ENCODE measurements at places on chromosomes 6 and 20. TPM values are rescaled to one million over a fixed set of nuclear protein-coding genes. Genes with fewer than 3 reads are reported as not detected.

Gene PAK1IP1
- 1.3 TPM for total RNA-seq

Gene PACSIN1
- not detected for total RNA-seq

DNA sequence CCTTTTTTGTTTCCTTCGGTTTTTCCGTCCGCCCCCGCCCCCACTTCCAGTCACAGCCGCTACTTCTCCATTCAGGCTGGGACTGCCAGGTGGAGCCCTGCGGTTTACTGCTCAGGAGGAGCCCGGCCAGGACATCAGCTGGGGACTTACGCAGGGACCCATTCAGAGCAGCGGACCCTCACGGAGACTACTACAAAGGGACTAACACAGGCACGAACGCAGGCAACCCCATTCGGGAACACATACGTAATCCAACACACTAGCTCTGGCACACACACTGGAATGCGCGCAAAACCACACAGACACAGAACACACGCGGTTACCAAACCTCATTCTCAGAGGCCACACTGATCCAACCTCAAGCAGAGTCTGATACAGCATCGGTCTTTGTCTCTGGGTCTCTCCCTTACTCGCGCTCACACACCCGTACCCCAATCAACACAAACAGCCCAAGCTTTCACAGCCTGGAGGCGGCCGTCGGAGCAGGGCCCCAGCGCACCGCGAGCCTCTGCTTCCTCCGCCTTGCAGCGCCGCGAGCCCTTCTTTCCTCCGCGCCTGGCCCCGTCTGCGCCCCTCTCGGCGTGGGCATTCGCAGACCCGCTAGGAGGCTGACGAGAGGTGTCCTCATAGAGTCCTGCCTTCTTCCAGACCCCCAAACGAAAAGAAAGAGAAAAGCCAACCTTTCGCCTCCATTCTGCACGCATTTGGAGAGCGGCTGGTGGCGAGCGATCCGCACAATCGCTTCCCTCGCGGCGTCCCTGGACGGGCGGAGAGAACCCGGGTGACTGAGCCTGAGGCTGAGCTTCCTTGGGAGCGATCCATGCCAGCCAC, 1.1 kb upstream of the SLC32A1 start:
- peaks cover 92% of the 10 kb centered on the region for H3K27me3 ChIP-seq
- no peak for DNase-seq

DNA sequence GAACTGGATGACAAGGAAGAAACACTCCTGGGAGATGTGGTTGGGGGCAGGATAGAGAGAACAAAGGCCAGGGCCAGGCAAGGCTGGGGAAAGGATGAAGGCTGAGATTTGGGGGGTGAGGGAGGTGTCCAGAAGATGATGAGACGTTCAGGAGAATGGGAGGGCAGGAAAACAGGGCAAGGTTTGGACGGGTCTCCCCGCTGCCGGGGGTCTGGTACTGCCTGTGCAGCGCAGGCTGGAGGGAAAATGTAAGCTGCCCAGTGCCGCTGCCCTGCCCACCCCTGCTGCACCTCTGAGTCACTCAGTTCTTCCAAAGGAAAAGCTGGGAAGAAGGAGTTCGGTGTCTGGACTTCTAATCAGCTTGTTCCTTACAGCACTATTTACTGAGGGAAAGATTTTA, 130.9 kb downstream of the DTNBP1 start:
- H3K4me1 ChIP-seq, result peaks cover 22% of the 10 kb centered on the region
- no peak for DNase-seq
- no peak overlapping the region for H3K4me3 ChIP-seq
- H3K36me3 ChIP-seq, result peaks cover 45% of the 10 kb centered on the region
- H3K27me3 ChIP-seq, result no peaks in the 10 kb centered on the region

DNA sequence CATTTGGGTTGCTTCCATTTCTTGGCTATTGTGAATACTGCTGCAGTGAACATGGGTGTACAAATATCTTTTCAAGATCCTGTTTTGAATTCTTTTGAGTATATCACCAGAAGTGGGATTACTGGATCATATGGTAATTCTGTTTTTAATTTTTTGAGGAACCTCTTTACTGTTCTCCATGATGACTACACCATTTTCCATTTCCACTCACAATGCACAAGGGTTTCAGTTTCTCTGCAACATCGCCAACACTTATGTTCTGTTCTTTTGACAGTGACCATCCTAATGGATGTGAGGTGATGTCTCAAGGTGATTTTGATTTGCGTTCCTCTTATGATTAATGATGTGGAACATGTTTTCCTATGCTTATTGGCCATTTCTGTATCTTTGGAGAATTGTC, 214.4 kb upstream of the ZFP64 start:
- H3K27ac ChIP-seq, result no peak overlapping the region
- no peak for DNase-seq
- H3K4me1 ChIP-seq, result no peaks in the 10 kb centered on the region
- H3K27me3 ChIP-seq, result no peaks in the 10 kb centered on the region

GRCh38 chr6:53306819-53307347, 41.9 kb downstream of the ELOVL5 start:
- H3K27me3 ChIP-seq, result no peaks in the 10 kb centered on the region
- DNase-seq, result no peak
- peaks cover 4% of the 10 kb centered on the region for H3K4me1 ChIP-seq
- no peaks in the 10 kb centered on the region for H3K36me3 ChIP-seq

GRCh38 chr6:82988930-82989351, 76.7 kb downstream of the UBE3D start:
- H3K4me3 ChIP-seq, result no peak overlapping the region
- H3K36me3 ChIP-seq, result no peaks in the 10 kb centered on the region
- DNase-seq, result no peak
- no peaks in the 10 kb centered on the region for H3K4me1 ChIP-seq
- no peak overlapping the region for H3K27ac ChIP-seq

GRCh38 chr20:38061109-38061508, 27.6 kb downstream of the RPRD1B start:
- peaks cover 68% of the 10 kb centered on the region for H3K36me3 ChIP-seq
- no peak overlapping the region for H3K4me3 ChIP-seq
- DNase-seq, result no peak
- no peak overlapping the region for H3K27ac ChIP-seq
- H3K4me1 ChIP-seq, result peaks cover 20% of the 10 kb centered on the region

DNA sequence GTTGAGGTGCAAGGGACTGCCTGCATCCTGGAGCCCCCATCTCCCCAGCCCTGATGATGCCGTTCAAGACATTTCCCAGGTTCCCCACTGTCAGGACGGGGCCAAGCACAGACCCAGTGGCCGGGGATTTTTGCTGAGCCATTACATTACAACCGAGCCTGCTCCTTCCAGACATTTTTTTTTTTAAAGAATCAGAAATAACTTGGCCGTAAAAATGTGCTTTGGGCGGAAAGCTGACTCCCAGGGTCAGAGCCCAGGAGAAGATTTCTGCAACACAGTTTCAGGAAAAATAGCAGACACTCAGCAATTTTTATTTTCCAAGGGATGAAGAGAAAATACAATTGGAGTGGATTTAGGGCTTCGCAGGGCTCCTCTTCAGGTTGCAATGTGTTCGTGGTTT, 87.9 kb downstream of the LRFN2 start:
- H3K4me1 ChIP-seq, result no peaks in the 10 kb centered on the region
- H3K27ac ChIP-seq, result no peak overlapping the region
- DNase-seq, result no peak
- H3K36me3 ChIP-seq, result no peaks in the 10 kb centered on the region
- H3K27me3 ChIP-seq, result no peaks in the 10 kb centered on the region
- H3K4me3 ChIP-seq, result no peak overlapping the region
